Mesenteric fat pad (tissue), 1 donor: ENCODE measurements at places on chromosomes 13 and 19. TPM values are rescaled to one million over a fixed set of nuclear protein-coding genes. Genes with fewer than 3 reads are reported as not detected.

The RAB3A gene
- total RNA-seq, result 3.0 TPM

The ZIM2 gene
- 0.87 TPM for total RNA-seq

The IQCN gene
- total RNA-seq, result 2.8 TPM

DNA sequence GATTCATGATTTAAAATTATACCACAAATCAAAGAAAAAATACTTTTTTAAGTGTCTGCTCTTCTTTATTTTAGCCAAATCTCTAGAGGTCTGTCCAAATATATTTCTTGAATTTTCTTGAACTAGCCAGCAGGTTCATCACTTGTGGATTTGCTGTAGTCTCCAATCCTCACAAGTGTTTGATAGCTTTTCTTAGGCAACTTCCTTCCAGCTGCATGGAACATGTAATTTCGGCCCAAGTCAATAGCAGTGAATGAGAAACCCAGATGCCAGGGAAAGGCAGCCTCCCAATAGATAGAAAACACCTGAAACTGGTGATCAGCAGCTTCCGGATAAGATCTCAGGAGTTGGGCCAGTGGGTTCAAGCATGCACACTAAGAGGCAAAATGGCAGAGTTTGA lies 15.6 kb upstream of the RNASEH2B start:
- DNase-seq, result no peak

DNA sequence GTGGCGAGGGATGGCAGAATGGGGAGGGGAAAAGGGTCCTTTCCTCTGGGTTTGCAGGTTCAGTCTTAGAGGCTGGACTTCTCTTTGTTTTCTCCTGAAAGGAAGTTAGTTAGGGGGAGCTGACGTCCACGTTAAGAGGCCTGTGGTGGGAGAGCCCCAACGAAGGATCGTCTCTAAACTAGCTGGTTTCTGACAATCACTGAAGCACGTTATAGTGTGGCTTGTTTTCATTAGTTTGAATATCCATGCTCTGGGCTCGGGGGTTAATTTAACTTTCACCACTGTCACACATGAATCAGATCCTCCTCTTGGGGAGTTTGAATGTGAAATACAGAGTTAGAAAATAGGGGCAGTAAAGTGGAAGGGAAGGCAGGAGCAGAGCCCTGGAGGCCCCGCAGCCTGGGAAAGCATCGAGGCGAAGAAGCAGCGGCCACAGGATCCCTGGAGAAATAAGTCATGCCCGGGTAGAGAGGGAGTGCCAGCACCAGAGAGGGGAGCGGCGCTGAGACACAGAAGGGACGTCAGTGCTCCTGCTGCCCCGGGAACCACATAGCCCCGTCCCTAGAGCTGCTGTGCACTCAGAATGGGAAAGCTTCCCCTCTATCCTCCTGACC lies 31.1 kb upstream of the AMER2 start:
- no peak for DNase-seq

GRCh38 chr19:1318678-1319471 lies 33.2 kb downstream of the EFNA2 start:
- DNase-seq, result no peak

- DNase-seq, result no peak
These were observed 223.6 kb downstream of the FOXO1 start for GRCh38 chr13:40442826-40443225.
